Fibroblast of mammary gland (primary cell): ENCODE measurements at places on chromosomes 12 and 14.

DNA sequence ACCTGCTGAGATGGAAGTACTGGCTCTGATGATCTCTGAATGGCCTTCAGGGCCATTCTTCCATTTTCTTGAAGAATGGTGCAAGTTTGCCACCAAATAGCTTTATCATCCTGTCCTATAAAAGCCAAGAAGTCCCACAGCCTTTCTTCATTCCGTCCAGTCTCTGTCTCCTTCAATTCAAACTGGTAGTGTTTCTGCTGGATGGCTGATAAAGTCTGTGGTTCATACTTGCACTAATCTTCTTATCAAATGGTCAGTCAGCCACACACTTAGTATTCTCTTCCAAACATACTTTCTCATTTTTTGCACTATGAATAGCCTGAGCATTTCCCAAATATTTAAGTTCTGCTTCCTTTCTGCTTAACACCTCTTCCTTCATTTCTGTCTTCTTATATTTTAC lies 39.4 kb upstream of the BEGAIN start:
- no peak for DNase-seq

- peak; percentile 59 for DNase-seq
These were observed 14.1 kb downstream of the PPFIBP1 start for GRCh38 chr12:27537855-27538675.

- DNase-seq, result no peak
These were observed 5.6 kb upstream of the ADGRD1 start for GRCh38 chr12:130948136-130948535.

DNA sequence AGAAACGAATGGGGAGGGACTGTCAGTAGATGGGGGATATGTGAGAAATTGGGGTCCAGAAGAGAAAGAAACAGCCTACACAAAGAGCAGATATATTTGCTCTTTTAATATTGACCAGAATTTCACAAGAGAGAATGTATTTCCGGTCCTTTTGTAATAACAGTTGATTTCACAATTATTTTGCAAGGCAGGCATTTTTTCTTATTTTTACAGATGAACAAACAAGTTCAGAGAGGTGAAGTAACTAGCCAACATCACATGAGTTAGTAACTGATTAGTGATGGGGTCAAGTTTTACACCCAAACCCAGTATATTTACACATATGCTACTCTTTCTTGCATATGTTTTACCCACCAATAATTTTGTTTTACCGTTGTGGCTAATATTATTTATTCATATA lies 188.2 kb downstream of the NAV3 start:
- DNase-seq, result peak; percentile 42

GRCh38 chr12:2805143-2805520 lies 7.3 kb upstream of the ITFG2 start:
- no peak for DNase-seq

DNA sequence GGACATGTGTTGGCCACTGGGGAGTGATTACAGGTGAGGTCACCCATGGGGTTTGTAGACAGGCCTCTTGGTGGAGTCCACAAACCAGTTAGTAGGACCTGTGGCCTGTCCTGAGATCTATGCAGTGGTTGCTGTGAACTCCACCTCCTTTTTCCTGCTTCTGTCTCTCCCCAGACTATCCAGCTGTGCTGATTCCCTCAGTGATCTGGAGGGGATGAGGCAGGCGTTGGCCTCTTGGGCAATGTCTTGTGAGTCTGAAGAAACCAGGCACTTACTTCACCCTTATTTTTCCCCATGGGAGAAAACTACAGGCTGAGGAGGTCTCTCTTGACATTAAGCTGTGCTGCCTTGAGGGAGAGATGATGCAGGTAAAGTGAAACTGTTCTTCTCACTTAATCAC lies 257.2 kb upstream of the PRICKLE1 start:
- peak; percentile 70 for DNase-seq

- no peak for DNase-seq
These were observed 770.7 kb upstream of the TMEM132C start for GRCh38 chr12:127496255-127496654.

DNA sequence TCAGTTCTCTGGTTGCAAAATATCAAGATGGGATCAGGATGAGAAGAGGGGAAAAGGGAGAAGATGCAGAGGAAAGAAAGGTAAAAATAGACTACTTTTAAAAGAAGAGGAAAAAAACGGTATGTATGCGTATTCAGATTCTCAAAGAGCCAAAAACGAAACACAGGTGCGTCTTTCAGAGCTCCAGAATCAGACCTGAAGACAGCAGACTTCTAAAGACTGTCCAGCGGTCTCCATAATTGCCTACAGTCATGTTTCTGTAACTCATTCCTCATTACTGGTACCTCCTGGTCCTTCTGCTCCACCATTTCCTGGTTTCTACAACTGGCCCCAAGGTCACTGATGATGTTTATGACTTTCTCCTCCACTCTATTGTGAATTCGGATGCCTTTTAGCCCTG lies 12.4 kb upstream of the KCNA5 start:
- no peak for DNase-seq

- peak; percentile 37 for DNase-seq
These were observed 60.9 kb upstream of the GPATCH2L start for GRCh38 chr14:76090616-76091391.

- peak; percentile 92 for DNase-seq
These were observed 30.3 kb downstream of the DEGS2 start for GRCh38 chr14:100129161-100129589.

- DNase-seq, result no peak
These were observed 75.0 kb upstream of the DYRK2 start for GRCh38 chr12:67573566-67573965.

DNA sequence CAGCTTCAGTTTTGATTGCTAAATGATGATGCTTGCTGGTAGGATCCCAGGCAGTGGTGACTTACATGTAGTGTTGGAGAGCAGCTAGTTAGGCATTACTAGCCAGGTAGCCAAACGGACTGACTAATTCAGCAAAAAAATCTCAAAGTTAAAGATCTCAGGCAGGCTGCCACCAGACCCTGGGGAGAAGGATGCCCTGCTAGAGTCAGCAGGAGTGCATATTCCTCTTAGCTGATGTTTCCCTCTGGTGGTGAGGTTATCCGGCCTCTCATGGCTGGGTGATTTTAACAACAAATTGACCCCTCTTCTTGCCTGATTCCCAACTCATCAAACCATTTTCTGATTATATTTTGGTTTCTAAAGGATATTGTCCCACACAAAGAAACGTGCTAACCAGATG lies 2.8 kb downstream of the EFS start:
- DNase-seq, result peak; percentile 33

DNA sequence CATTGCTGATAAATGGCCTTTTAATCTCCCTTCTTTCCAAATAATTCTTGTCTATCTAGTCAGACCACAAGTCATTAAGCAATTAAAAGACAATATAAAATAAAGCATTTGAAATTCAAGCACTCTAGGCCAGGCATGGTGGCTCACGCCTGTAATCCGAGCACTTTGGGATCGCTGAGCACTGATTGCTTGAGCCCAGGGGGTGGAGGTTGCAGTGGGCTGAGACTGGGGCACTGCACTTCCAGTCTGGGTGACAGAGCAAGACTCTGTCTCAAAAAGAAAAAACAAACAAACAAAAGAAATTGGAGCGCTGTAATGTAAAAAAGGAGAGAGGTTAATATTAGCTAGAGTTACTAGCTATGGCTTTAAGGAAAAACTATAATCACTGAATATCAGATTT lies 30.5 kb upstream of the CSRP2 start:
- no peak for DNase-seq

DNA sequence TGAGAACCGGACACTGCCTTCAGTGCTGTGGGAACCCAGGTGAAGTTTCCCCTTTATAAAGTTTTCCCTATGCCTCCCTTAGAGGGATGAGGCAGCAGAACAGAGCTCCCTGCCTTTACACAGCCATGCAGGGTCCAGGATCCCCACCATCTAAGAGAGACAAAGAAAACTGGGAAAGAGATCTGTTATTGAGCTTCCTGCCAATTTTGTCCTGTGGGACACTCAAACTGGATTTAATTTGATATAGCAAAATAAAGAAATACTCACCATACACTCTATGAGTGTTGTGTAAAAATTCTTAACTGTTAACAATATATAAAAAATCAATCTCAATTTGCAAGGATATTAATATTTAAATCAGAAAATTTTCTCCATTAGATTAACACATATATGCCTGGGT lies 69.9 kb downstream of the DRAM1 start:
- no peak for DNase-seq

DNA sequence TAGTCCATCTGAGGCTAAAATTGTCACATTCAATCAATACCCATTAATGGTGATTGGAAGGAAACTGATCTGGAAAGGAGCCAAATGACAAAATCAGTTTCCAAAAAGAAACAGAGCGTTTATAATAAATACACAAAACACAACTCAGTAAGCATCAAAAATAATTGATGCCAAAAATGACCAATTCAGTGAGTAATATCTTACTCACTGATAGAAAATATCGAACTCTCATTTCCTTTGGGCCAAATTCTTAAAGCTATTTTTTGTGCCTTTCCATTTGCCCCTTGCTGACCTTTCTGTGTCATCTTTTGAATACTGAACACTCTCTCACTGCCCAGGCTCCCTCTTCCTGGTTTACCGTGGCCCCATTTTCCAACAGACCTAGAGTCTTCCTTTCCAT lies 22.5 kb upstream of the ATP2B1 start:
- DNase-seq, result peak; percentile 83

GRCh38 chr12:104387190-104387589 lies 69.6 kb upstream of the CHST11 start:
- DNase-seq, result peak; percentile 23

DNA sequence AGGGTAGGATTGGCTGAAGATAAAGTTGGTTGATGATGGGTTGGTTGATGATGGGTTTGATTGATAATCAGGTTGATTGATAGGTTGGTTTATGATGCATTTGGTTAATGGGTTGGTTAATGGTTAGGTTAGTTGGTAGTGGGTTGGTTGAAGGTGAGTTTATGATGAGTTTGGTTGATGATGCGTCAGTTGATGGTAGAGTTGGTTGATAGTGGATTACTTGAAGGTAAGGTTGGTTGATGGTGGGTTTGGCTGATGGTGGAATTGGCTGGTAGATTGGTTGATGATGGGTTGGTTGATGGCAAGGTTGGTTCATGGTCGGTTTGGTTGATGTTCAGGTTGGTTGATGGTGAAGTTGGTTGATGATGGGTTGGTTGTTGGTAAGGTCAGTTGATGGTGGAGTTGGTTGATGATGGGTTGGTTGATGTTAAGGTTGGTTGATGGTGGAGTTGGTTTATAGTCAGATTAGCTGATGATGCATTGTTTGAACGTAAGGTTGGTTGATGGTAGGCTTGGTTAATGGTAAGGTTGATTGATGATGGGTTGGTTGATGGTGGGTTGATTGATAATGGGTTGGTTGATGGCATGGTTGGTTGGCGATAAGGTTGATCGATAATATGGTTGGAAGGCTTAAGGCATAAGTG lies 146.4 kb downstream of the ADGRD1 start:
- DNase-seq, result no peak

GRCh38 chr12:10214136-10214894 lies 1.6 kb downstream of the GABARAPL1 start:
- DNase-seq, result peak; percentile 54

DNA sequence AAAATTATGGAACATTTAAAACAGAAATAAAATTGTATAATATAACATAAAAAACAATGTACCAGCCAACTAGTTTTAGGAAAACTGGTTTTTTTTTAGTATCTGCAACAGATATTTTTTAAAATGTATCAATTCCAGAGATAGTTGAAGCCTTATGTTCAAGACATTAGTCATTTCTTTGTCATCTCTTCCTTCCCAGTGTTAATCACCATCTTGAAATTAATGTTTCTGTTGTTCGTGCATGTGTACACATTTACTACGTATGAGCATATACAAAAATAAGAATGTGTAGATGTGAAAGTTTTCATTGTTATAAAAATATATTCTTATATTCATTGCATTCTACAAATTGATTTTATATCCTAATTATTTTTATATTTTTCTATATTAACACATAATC lies 1062.1 kb downstream of the SLC6A15 start:
- DNase-seq, result peak; percentile 21

DNA sequence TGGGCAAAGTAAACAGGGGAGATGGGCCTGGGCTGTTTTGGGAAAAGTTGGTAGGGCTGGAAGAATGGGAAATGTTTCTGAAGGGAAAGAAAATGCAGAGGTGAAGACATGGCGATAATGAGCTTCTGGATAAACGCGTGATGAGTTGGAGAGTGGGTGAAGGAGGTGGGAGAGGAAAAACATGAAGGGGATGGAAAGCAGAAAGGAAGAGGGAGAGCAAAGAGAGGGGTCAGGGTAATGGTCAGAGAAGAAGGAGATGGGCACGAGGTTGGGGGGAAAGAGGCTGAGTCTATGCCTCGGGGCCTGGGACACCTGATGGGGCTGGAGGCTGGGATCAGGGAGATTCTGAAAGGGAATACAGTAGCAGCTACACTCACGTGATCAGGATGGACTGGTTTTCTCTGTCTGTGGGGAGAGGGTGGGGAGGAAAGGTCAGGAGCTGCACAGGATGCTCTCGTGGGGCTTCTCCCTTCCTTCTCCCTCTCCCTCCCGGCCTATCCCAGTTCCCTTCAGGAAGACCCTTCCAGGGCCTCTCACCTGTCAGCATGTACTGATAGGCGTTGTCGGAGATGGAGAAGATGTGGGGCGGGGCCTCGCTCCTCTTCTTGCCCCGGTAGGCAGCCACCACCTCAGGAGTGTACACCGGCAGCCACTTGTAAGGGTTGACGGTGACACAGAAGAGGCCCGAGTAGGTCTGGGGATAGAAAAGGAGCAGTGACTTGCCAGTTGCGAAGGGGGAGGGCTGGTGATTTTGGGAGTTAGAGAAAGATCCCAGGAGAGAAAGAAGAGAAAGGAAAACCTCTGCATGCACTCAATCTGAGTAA lies 3.1 kb downstream of the MYH7 start:
- no peak for DNase-seq

- no peak for DNase-seq
These were observed 243.7 kb downstream of the DACT1 start for GRCh38 chr14:58881433-58881832.

GRCh38 chr12:94147991-94148738 lies at the start of gene PLXNC1:
Gene PLXNC1 (plus strand): TSS chr12:94148577. CDS start chr12:94148972, 395 bp downstream.
- peak; percentile 33 for DNase-seq

DNA sequence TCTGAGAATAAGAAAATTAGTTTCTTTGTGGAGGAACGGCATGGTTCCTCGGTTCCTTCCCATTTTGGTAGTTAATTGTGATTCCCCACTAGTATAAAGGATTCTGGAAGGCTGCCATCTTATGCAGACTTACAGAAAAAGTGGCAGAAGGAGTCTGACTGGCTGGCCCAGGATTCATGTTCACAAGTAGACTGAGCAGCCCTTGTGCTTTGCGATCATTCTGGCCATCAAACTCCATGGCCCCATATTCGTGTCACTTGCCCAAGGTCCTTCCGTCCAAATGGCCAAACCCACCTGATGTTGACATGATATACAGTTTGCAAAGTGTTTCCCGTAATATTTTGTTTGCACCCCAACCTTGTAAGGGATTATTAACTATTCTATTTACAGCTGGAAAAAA lies 297.2 kb upstream of the AMIGO2 start:
- no peak for DNase-seq
